ENCODE measurements at places on chromosomes 7 and 10. TPM values are rescaled to one million over a fixed set of nuclear protein-coding genes. Genes with fewer than 3 reads are reported as not detected.

GRCh38 chr10:122850705-122851640, 5.3 kb upstream of the CUZD1 start:
- no peaks in the 10 kb centered on the region for H3K36me3 ChIP-seq
- H3K4me1 ChIP-seq = peaks cover 9% of the 10 kb centered on the region
- no peaks in the 10 kb centered on the region for H3K27me3 ChIP-seq
- no peak overlapping the region for H3K4me3 ChIP-seq
- no peak for DNase-seq
- no peak overlapping the region for H3K27ac ChIP-seq

DNA sequence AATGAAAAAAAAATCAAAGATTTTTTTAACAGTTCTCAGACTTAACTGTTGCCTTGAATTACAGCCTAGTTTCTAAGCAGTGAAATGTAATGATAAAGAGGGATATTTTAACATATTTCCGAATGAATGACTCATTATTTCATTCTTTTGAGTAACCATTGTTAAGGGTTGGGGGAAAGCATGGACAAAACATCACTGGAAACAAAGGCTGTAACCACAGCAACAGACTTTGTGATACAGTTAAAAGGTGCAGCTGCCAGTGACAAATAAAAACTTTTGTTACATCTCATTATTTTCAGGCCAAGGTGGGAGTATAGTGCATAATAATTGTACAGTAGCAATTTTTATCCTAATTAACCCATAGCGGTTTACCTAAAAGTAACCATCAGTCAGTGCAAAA, 172.6 kb downstream of the LRRTM3 start:
- 0 out of 2 replicates have a peak overlapping the region, but pooled peaks have one; percentile 8 for H3K27ac ChIP-seq
- no peak for DNase-seq
- no peaks in the 10 kb centered on the region for H3K4me1 ChIP-seq

Gene KEL
- total RNA-seq = 1.8 TPM

Gene ZPBP
- not detected for total RNA-seq

Gene GRB10
- 97.0 TPM for total RNA-seq

GRCh38 chr7:98192781-98193457, 18.3 kb upstream of the BHLHA15 start:
- no peak overlapping the region for H3K4me3 ChIP-seq
- H3K36me3 ChIP-seq = peaks cover 6% of the 10 kb centered on the region
- H3K4me1 ChIP-seq = no peaks in the 10 kb centered on the region
- H3K27me3 ChIP-seq = no peaks in the 10 kb centered on the region
- no peak overlapping the region for H3K27ac ChIP-seq
- no peak for DNase-seq

Gene MACROH2A2
- total RNA-seq = 7.8 TPM

Gene DIP2C
- 9.3 TPM for total RNA-seq

Measured in H1 (cell line).